ENCODE measurements at places on chromosomes 6 and 20.
A peak's percentile ranks its signal among the peaks of the same experiment; 100 is the strongest.

- DNase-seq, result no peak
Measured at GRCh38 chr6:70303034-70303525, at the start of gene COL9A1. TSS of gene COL9A1 (minus strand) at chr6:70303084. CDS start at chr6:70302924, 160 bp downstream.

DNA sequence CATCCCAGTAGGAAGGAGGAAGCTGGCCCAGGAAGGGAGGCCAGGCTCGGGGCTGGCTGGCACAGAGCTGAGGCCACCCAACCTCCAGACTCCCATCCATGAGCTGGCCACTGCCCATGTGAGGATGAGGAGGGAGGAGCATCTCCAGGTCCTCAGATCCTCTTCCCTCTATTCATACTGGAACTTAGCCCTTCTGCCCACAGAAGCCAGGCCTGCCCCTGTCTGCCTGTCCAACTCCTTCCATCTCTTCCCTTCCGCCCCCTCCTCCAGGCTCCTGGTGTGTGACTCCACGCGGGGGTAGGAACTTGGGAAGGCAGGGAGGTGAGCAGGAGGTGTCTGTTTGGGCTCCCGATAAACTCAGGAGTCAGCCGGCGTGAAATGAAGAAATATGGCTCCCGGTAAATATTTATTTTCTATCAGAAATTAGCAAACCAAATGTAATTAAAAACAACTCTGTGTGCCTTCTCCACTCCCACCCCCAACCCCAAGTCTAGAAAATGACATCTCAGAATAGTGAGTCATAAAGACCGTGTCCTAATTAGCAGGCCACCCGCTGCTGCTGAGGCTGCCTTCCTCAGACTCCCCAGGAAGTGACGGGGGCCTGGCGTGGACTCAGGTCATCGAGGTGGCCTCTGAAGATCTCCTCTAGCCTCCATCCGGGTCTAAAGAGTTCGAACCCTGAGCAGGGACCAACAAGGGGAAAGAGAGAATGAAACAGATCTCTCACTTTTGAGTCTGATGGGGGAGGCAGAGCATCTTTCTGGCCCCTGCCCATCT lies 81.9 kb downstream of the MDGA1 start:
- peak; percentile 27 for DNase-seq

DNA sequence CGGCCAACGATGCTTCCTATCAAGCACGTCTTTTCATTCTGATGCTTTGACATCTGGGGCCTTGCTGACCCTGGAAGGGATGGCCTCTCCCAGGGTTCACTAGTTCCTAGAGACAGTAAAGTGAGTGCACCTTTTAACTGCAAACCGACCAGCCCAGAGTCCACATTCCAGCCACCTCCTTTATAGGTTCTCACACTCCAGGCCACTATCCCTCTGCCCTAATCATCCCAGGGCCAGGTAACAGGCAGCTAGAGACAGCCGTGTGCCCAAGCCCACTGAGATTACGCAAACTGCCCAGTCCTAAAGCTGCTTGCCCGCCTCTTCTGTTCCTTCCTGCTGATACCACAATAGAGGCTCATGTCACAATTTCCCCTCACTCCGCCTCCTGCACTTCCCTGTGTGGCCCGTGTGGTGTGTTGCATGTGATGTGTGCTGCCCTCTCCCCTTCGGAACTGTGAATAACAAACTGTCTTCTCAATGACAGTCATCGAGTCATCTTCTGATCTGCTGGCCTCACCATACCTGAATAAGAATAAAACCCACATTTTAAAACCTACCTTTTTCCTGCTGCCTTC lies 123.7 kb upstream of the EXOC2 start:
- DNase-seq, result no peak

- DNase-seq, result no peak
Measured at GRCh38 chr6:111980143-111980542, 73.8 kb upstream of the CCN6 start.

- DNase-seq, result no peak
Measured at GRCh38 chr6:83536647-83537589, 24.6 kb downstream of the PRSS35 start.

GRCh38 chr6:128558924-128559323 lies 38.5 kb upstream of the PTPRK start:
- no peak for DNase-seq

GRCh38 chr6:165910184-165910966 lies 247.3 kb upstream of the PDE10A start:
- no peak for DNase-seq

DNA sequence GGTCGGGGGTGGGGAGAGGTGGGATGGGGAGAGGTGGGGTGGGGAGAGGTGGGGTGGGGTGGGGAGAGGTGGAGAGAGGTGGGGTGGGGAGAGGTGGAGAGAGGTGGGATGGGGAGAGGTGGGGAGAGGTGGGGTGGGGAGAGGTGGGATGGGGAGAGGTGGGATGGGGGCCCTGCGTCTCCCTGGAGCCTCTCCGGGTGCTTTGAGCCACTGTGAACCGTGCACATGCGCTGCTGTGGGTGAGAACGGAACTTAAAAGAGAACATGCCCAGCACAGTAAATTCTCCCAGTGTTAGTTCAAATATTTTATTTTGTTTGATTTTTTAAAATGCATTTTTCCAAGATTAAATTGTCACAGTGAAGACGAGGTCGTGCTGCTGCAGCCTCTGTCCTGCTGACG lies 16.7 kb downstream of the SS18L1 start:
- no peak for DNase-seq

GRCh38 chr6:22682979-22683378 lies 113.6 kb downstream of the HDGFL1 start:
- no peak for DNase-seq

- DNase-seq, result no peak
Measured at GRCh38 chr20:12166053-12166717, 248.5 kb downstream of the BTBD3 start.

DNA sequence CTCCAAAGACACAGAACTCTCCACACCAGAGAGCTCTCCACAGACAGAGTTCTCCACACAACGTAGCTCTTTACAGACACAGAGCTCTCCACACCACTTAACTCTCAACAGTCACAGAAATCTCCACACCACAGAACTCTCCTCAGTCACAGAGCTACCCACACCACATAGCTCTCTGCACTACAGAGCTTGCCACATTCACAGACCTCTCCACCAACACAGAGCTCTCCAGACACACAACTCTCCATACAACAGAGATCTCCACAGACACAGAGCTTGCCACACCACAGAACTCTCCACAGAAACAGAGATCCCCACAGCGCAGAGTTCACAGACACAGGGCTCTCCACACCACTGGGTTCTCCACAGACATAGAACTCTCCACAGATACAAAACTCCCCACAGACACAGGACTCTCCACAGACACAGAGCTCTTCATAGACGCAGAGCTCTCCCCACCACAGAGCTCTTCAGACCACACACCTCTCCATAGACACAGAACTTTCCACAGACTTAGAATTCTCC lies 52.5 kb downstream of the ERMARD start:
- DNase-seq, result no peak

- no peak for DNase-seq
Measured at GRCh38 chr6:74973591-74973990, 232.3 kb downstream of the COL12A1 start.

DNA sequence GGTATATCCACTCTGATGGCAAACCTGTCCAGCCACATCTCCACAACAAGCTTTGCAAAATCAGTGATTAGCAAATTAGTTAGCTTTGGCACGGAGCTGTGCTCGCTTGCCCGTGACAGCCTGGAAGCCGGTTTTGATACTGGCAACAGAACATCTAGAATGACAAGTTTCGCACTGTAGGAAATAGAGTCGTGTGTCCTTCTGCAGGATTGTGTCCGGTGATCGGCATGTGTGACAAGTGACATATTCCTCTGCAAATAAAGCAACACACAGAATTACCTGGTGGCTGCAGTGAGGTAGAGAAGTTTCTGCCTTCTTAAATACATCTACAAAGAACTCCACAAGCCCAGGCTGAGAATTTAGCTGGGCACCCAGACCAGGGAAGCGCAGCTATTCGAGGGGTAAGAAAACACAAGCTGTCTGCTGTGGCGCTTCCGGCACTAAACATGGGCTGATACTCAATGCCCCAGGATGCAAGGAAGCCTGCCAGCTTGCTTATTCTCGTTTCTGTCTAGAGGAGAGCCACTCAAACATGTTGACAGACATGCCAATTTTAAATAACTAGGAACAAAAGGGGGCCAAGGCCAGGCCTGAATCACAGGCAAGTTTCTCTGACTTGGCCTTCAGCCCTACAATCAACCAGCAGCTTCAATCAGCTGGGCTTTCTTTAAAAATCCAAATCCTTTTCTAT lies 22.2 kb downstream of the EIF2S2 start:
- DNase-seq, result no peak

DNA sequence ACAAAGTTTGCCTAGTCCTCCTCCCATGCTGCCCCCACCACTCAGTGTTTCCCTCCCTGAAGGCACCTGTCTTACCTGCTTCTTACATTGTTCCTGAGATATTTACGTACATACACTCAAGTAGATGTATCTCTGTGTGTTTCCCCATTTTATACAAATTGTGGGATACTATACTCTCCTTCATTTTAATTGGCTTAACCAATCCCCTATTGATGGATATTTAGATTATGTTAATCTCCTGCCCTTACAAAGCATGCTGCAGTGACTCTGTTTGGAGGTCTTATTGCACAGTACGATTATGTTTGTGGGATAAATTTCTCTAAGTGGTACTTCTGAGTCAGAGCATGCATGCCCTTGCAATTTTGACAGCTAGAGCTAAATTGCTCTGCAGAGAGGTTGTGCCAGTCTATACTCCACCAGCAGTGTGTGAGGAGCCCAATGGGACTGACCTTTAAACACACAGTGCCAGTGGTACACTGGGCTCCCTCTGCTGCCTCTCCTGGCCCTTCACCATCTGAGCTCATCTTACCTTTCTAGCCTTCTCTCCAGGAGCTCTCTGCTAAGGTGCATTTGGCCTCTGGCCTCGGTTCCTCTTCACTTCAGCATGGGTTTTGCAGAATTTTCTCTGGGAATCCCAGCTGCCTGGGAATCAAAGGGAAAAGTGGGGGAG lies 57.4 kb downstream of the LYRM2 start:
- no peak for DNase-seq

- DNase-seq, result no peak
Measured at GRCh38 chr6:150770637-150771036, 94.9 kb upstream of the MTHFD1L start.

DNA sequence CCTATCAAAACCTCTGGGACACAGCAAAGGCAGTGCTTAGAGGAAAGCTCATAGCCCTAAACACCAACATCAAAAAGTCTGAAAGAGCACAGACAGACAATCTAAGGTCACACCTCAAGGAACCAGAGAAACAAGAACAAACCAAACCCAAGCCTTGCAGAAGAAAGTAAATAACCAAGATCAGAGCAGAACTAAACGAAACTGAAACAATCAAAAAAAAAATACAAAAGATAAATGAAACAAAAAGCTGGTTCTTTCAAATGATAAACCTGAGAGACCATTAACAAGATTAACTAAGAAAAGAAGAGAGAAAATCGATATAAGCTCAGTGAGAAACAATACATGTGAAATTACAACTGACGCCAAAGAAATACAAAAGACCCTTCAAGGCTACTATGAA lies 34.8 kb upstream of the RUNX2 start:
- no peak for DNase-seq

DNA sequence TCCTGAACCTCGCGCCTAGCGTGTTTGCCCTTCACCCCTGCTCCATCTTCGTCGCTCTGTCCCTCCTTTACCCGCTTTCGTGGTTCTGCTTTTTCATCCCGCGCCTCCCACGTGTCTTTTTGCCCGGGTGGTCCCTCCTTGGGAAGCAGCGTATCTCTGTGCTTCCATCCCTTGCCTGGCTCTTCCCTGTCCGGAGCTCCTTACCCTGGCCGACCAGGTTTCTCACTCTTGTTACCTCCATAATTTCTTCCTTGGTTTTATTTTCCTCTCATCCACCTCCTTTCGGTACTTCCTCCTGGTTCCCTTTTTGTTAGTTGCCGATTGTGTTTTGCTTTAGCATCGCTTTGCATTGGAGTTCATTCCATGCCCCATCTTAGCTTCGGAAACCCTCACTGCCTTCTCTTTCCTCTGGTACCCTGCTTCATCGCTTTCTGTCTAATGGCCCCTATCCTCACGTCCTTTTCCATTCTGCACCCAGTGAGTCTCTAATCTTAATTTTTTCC lies 735 bp downstream of the FAM135A start:
- DNase-seq, result peak; percentile 84
